ENCODE measurements at places on chromosomes 1 and 21.

DNA sequence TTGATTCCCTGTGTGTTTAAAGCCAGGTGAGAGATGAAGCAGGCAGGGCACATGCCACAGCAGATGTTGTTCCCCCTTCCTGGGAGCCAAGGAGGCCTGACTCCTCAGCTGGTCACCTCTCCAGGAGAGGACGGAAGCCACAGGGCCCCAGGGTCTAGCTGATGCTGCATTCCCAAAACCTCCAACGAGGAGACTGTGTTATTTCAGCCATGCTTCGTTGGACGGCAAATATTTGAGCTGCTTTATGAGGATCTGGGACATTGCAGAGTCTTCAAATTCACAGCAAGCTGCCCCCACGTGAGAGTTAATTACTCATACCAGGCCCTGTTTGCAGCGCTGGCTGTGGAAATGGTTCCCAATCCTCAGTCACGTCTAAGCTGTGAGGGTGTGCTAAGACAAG, 85.3 kb downstream of the CDC7 start:
- DNase-seq: no peak

GRCh38 chr1:168224991-168225390, 813 bp upstream of the SFT2D2 start:
- DNase-seq: no peak

DNA sequence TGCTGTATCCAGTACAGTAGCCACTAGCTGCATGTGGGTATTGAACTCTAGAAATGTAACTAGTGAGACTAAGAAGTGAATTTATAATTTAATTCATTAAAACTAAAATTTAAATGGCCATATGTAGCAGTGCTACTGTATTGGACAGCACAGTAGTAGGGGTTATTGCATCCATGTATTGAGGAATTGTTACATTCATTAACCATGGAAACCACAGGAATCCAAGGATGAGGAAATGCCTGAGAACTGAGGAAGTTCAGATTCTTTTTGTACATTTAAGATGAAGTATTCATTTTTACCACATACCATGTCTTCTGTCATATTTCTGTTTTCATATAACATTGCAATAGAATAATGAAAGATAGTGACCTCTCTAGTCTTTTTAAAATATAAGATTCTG, 2.6 kb downstream of the MTF2 start:
- no peak for DNase-seq

GRCh38 chr1:64041371-64042131, 161.9 kb upstream of the UBE2U start:
- DNase-seq: no peak

DNA sequence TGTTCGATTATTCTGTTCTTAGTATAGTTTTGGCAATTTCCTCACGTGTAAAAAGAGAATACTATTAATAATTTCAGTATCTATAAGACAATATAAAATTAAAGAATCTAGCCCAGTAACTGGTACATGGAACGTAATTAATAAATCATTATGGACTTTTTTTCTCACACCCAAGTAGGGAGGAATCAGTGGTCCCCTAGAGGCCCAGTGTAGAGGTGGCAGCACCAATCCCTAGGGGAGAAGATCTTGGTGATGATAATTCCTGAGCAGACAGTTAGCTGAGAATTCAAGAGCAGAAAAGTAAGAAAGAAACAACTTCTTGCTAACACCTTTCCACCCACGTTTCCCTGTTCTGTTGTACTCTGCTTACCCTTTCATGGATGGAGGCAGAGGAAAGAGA, 19.7 kb upstream of the SELE start:
- no peak for DNase-seq

Measured in stimulated activated CD4-positive, alpha-beta T cell treated with anti-CD3 and anti-CD28 coated beads, TNF-alpha, amount 100 ng/mL, for 48 hours (primary cell).